ENCODE measurements at places on chromosomes 5 and 9. TPM values are rescaled to one million over a fixed set of nuclear protein-coding genes. Genes with fewer than 3 reads are reported as not detected.

DNA sequence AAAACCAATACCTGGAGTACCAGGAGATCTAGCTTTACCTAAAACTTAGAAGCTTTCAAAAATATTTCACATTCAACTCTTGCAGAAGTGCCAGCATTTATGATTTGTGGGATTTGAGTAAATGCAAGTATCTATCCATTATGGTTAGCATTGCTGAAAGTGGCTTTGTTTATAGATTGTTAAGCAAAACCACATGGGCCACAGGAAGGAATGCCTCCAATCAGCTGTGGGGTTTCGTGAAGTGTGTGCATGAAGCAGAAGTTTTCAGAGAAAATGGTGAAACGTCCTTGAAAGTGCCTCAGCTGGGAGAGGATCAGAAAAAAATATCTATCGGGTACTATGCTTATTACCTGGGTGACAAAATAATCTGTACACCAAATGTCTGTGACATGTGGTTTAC, 4.2 kb downstream of the LECT2 start:
- no peak for DNase-seq

GRCh38 chr9:121557581-121558447, 58.2 kb upstream of the GGTA1 start:
- DNase-seq: peak; percentile 93

GRCh38 chr5:17216974-17217492, 398 bp upstream of the BASP1 start:
- DNase-seq: peak; percentile 74

GRCh38 chr5:72515211-72515610, 8.0 kb upstream of the ZNF366 start:
- DNase-seq: no peak

- DNase-seq: no peak
Measured at GRCh38 chr5:140925806-140926442, at the start of gene PCDHAC1. TSS of gene PCDHAC1 (plus strand) at chr5:140926299. CDS start at chr5:140926893, 594 bp downstream.

DNA sequence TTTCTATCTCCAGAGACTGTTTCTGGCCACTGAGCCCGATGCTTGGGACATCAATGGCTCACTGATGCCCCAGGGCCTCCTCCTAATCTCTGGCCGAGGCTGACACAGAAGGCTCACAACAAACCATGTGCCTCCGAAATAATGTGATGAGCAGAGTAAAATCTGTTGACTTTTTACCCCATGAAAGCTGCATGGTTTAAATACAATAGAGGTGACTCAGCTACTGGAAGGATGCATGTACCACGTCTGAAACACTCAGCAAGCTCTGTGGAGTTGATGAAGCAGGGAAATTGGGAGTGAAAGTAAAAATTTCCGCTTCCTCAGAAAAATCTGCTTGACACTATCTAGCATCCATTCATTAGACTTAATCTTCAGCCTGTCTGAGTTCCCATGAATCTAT, 111.1 kb upstream of the EQTN start:
- no peak for DNase-seq

- DNase-seq: no peak
Measured at GRCh38 chr5:82119889-82120288, 148.1 kb downstream of the ATG10 start.

- DNase-seq: no peak
Measured at GRCh38 chr9:107039542-107039941, 176.6 kb downstream of the ZNF462 start.

DNA sequence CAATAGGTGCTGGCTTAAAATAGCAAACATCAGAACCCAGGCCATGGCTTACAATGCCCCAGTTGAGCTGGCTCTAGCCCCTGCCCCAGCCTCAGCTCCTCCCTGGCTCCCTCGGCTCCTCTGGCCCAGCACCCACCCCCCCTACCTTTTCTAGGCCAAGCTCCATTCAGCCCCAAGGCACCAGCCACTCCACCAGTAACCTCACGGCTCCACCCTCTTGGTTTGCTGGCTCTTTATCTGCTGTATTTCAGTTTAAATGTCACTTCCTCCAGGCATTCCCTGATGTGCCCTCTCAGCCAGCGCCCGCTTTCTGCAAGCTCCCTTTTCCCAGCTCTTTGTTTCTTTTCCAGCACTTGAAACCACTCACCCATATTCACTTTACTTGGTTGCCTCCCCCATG, 10.6 kb downstream of the C1QTNF2 start:
- DNase-seq: no peak

GRCh38 chr5:179930788-179931473, 23.2 kb upstream of the TBC1D9B start:
- no peak for DNase-seq

- no peak for DNase-seq
Measured at GRCh38 chr9:129336601-129337331, 158.7 kb upstream of the IER5L start.

DNA sequence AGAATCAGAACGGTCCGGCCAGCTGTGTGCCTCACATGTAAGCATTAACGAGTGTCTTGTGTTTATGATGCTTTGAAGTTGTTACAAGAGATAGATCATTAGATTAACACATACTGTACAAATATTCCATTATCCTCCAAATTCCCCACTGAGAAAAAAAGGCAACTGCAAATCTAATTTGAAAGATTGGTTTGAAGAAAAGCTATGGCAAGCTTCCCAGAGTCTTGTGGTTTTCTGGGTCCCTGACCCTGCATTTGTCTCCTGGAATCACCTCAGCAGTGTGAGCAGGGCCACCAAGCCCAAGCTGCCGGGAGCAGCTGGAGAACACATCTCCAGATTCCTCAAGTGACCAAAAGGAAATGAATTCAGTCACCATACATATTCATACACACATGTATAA, 36.9 kb upstream of the ADAMTS16 start:
- DNase-seq: no peak

Gene PCDHA1
- polyA plus RNA-seq: not detected

Gene BARX1
- not detected for polyA plus RNA-seq

Gene ANKRD31
- 0.03 TPM for polyA plus RNA-seq

Gene STKLD1
- polyA plus RNA-seq: not detected

Gene DHX29
- polyA plus RNA-seq: 9.9 TPM

Gene DAB2IP
- 32.5 TPM for polyA plus RNA-seq

Gene CDH18
- not detected for polyA plus RNA-seq

Gene TSC1
- polyA plus RNA-seq: 8.9 TPM

Data from aorta (tissue), 5 donors.